ENCODE measurements at places on chromosomes 13 and 19. TPM values are rescaled to one million over a fixed set of nuclear protein-coding genes. Genes with fewer than 3 reads are reported as not detected.

DNA sequence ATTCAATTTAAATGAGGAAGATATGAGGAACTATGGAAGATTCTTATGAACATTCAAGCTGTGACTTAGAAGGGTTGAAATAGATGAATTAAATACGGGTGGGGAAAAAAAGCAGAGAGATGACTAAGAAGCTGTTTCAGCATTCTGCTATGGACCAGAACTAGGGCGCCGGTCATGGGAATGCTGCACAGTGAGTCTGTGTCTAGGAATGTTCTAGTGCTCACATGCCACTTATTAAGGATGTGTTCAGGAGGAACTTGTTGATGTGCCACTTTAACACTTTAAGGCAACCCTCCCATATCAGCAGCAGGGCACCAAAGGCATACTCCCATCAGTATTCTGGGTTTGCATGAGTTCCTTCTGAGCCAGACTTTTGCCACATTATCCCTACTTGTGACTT is 152.1 kb downstream of the POSTN start:
- DNase-seq: no peak

DNA sequence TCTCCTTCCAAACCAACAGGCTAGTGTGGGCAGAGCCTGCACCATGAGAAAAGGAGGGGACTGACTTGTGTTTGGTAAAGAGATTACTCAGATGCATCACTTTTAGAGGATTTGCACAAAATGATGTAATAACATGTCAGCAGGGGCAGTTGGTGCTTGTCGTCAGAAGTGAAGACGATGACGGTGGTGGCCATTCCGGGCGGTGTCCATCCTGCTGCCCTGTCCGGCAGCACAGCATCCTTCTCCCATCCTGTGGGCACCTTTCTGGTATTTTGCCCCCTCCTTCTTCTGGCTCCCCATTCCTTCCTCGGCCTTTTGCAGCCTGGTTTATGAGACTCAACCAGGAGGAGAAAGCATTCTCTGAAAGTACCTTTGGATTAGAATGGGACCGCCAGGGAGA is 160.1 kb downstream of the TEX29 start:
- no peak for DNase-seq

DNA sequence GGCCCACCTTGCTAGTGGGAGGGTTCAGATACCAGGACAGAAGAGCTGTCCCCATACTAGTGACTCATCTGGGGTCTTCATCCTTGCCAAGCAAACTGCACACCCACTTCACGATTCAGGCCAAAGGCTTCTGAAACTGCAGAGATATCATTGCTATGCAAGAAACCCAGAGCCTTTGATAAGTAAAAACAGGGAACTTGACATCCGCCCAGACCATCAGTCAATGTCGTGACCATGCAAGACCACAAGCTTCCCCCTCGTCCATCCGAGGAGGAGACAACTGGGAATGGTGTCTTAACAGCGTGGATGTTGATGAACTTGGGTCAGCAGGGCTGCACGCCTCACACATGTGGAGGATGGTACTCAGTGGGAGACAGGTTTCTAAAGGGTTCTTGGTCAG is 58.0 kb downstream of the ABCC4 start:
- no peak for DNase-seq

- no peak for DNase-seq
Observed at GRCh38 chr19:58252102-58252685, 23.5 kb downstream of the ZNF544 start.

Gene TEX101
- total RNA-seq: not detected

Gene USHBP1
- 5.7 TPM for total RNA-seq

- no peak for DNase-seq
Observed at GRCh38 chr19:38711726-38712153, 32.5 kb downstream of the CAPN12 start.

GRCh38 chr13:27432611-27433210 is 8.3 kb downstream of the GTF3A start:
- DNase-seq: no peak

DNA sequence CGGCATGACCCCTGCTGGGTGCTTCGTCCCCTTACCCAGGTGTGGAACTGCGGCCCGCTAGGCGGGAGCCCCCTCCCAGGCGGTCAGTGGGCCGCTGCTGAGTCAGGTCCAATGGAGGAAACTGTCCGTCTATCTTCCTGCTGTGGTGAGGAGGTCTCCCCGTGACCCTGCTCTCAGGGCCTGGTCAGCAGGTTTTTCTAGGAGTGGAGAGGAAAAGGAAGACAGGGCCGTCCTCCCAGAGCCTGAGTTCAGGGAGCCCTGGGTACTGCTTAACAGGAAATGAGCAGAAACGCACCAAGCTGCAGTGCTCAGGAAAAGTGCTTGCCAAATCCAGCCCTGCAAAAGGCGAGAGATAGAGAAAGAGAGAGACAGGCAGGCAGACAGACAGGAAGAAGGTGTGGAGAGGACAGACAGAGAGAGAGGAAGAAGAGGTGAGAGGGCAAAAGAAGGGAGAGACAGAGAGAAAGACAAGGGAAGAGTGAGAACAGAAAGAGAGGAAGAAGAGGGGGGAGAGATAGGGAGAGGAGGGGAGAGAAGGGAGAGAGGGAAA is 10.3 kb downstream of the SH3GL1 start:
- DNase-seq: peak; percentile 71

DNA sequence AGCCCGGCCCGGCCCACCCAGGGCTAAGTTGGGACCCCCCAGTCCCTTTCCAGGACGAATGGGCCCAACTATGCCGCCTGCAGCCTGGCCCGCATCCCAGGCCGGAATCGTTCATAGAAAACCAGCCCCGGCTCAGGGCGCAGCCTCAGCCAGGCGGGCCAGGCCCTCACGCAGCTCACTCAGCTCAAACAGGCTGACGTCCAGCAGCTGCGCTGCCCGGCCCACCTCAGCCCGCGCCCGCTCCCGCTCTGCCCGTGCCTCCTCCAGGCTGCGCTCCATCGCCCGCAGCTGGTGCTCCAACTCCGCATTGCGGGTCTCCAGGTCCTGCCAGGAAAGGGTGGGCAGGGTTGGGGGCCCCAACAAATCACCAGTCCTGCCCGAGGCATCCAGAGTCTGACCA is 9.8 kb downstream of the DDX49 start:
- no peak for DNase-seq

Gene ATP12A
- not detected for total RNA-seq

- peak; percentile 30 for DNase-seq
Observed at GRCh38 chr19:50679177-50680125, 30.2 kb downstream of the C19orf81 start.

Gene C1QTNF9
- total RNA-seq: not detected

GRCh38 chr19:7994928-7995809 is 10.3 kb downstream of the ELAVL1 start:
- no peak for DNase-seq

Gene SPINT2
- 5.9 TPM for total RNA-seq

Gene ANKRD24
- total RNA-seq: 0.07 TPM

- no peak for DNase-seq
Observed at GRCh38 chr13:20414546-20415305, 110.9 kb downstream of the CRYL1 start.

DNA sequence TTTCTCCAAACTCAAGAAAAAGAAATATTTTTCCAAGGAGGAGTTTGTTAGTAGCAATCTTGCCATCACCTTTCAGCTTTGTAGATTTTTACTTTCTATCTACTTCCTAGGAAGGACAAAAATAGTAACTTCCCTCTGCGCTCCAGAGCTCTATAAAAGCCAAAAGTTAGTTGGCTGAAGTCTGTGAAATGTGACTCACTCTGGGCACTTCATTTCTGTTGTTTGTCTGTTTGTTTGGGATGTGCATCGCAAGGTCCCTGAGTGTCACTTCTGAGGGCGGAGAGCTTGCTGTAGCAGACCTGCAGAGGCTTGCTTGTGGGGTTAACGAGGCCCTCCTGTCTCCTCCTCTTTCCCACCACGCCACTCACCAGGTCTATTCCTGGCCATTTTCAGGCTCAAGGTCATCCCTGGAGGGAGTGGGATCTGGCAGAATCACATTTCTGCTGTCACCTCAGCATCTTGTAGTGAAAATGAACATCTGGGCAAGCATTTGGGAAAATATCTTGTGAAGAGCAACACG is 307.6 kb downstream of the GPC6 start:
- DNase-seq: no peak

Gene P2RY11
- total RNA-seq: 2.2 TPM

DNA sequence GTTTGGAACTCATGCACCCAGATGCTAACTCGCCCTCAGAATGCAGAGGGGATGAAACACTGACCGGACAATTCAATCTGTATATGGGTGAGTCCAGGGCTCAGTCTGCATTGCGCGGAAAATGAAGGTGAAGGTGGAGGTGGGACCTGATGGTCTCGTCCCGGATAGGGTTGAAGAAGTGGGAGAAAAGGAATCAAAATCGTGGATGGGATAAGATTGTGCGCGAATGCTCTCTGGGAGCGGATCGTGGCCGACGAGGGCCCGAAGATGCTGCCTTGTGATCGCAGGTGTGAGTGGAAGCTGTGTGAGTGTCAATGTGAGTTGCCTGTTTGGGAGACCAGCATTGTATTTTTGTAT is 594 bp upstream of the ZNF850 start:
- no peak for DNase-seq

DNA sequence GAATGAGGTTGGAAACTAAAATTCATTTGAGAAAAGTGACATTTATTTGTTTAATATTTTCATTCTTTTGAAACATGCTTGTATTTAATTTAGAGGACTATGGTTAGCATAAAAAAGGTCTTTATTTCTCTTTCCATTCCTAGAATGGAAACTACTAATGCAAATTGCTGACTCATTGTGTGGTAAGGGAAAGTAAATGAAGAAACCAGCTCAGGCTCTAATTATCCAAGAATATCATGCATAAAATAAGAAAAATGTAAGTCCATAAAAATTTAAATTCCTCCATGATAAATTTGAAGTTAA is 777.0 kb upstream of the SLITRK1 start:
- DNase-seq: no peak

GRCh38 chr13:102879793-102880499 is 34.1 kb downstream of the ERCC5 start:
- no peak for DNase-seq

DNA sequence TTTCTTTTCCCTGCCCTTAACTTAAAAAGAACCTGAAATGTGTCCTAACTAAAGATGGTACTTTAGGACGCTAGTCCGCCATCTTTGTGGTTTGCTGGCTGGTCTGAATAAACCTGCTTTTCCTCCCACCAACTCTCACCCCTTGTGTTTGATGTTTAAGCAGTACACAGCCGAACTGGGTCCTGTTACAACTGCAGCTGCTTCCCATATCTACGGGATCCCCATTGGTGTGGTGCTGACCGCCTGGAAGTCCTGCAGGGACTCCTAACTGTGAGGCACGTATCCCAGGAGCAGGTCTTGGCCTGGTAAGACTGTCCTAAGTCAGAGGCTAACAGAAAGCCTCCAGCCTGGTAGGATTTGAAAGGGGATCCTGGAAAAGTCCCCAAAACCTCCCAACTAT is 40.9 kb upstream of the VSTM2B start:
- DNase-seq: no peak

Gene CEACAM16
- total RNA-seq: not detected

GRCh38 chr19:21052902-21053301 is 29.1 kb upstream of the ZNF714 start:
- no peak for DNase-seq

DNA sequence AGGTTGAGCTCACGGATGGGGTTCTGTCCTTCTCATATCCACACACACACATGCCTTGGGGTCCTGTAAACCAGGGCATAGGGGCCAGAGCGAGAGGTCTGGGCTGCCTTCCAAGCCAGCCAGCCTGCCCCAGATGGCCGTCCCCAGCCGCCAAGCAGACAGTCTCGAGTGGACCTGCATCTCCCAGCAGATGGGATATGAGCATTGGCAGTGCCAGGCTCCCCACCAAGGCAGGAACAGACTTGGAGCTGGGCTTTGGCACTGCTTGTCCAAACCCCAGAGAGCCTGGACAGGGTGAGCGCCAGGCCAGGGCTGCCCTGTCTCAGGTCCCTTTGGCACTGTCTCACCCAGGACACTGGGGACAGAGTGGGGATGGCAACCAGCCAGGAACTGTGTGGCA is 130.4 kb downstream of the DPF1 start:
- DNase-seq: no peak

GRCh38 chr19:33861950-33862349 is 65.3 kb downstream of the KCTD15 start:
- no peak for DNase-seq

DNA sequence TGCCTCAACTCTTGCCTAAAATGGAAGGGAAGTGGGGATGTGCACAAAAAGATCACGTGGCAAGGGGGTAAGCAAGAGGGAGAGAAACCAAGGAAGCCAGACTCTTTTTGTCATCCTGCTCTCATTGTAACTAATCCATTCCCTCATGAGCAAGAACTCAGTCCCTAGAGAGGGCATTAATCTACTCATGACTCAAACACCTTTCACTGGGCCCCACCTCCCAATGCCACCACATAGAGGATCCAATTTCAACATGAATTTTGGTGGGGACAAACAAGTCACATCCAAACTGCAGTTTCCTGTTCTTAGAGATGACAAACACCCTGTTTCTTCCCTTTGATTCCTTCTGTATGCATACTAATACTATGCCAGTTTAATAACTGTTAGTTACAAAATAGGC is 11.2 kb upstream of the CHST8 start:
- no peak for DNase-seq

Gene ZNF426
- 24.4 TPM for total RNA-seq
